Spinal cord (tissue), 10 donors: ENCODE measurements at places on chromosomes 12 and 14. TPM values are rescaled to one million over a fixed set of nuclear protein-coding genes. Genes with fewer than 3 reads are reported as not detected.

Gene ATP2B1
- polyA plus RNA-seq, result 88.8 TPM

Gene PLXNC1
- polyA plus RNA-seq, result 27.6 TPM

Gene BRI3BP
- polyA plus RNA-seq, result 12.7 TPM

Gene CCDC196
- not detected for polyA plus RNA-seq

Gene KCNC2
- 13.3 TPM for polyA plus RNA-seq

Gene ITGA5
- 19.3 TPM for polyA plus RNA-seq

Gene DTX1
- polyA plus RNA-seq, result 73.3 TPM

Gene RTN1
- 955 TPM for polyA plus RNA-seq

Gene PTPN6
- polyA plus RNA-seq, result 7.9 TPM

Gene RERG
- polyA plus RNA-seq, result 11.5 TPM

Gene RNASE13
- polyA plus RNA-seq, result not detected

Gene DACT1
- polyA plus RNA-seq, result 25.8 TPM

Gene DHRS2
- polyA plus RNA-seq, result 2.0 TPM

Gene KRT3
- polyA plus RNA-seq, result not detected

Gene NR1H4
- polyA plus RNA-seq, result 1.0 TPM

Gene PIK3C2G
- polyA plus RNA-seq, result 0.14 TPM

Gene MANSC4
- polyA plus RNA-seq, result 0.62 TPM

Gene GPR132
- polyA plus RNA-seq, result 0.84 TPM

Gene SDS
- polyA plus RNA-seq, result 2.4 TPM

Gene TMEM30B
- 0.14 TPM for polyA plus RNA-seq

Gene ZNF891
- polyA plus RNA-seq, result 5.1 TPM

Gene EVL
- 542 TPM for polyA plus RNA-seq

Gene LRRC10
- not detected for polyA plus RNA-seq

Gene TNFAIP2
- 9.4 TPM for polyA plus RNA-seq

Gene CHURC1
- polyA plus RNA-seq, result 45.7 TPM

Gene FSCB
- not detected for polyA plus RNA-seq

Gene PLD4
- polyA plus RNA-seq, result 32.6 TPM

Gene STXBP6
- 30.9 TPM for polyA plus RNA-seq

Gene IL23A
- 0.80 TPM for polyA plus RNA-seq

Gene DAO
- 1.4 TPM for polyA plus RNA-seq

Gene LBHD2
- 0.44 TPM for polyA plus RNA-seq

Gene CFAP54
- polyA plus RNA-seq, result 3.3 TPM

Gene CEP128
- polyA plus RNA-seq, result 3.2 TPM

Gene OR4K14
- polyA plus RNA-seq, result not detected

Gene STON2
- polyA plus RNA-seq, result 21.8 TPM

Gene RBP5
- 5.1 TPM for polyA plus RNA-seq

Gene ERC1
- polyA plus RNA-seq, result 51.4 TPM

Gene DIO3
- polyA plus RNA-seq, result 0.36 TPM
